ENCODE measurements at places on chromosomes 3 and 15.
A peak's percentile ranks its signal among the peaks of the same experiment; 100 is the strongest.

- no peak for DNase-seq
These were observed 36.3 kb downstream of the PXK start for GRCh38 chr3:58369038-58369437.

DNA sequence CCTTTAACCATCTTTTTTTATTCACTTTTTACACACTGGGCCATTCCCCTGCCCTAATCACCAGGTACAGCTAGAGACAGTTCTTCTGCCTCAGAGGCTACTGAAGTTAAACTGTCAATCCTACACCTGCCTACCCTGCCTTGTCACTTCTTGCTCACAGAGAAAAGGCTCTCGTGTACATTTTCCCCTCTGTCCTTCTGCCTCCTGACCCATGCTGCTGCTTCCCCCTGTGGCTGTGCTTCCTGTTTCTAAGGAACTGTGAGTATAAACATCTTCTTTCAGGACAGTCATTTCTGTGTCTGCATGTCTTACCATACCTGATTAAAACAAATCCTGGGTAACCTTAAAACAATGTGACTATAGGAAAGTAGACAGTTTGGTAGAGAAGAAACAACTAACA is 236.4 kb upstream of the MRPL3 start:
- DNase-seq = no peak

- DNase-seq = no peak
These were observed 164.6 kb upstream of the LINGO1 start for GRCh38 chr15:77797270-77797669.

- no peak for DNase-seq
These were observed 116.0 kb upstream of the MRPS22 start for GRCh38 chr3:139227827-139228226.

DNA sequence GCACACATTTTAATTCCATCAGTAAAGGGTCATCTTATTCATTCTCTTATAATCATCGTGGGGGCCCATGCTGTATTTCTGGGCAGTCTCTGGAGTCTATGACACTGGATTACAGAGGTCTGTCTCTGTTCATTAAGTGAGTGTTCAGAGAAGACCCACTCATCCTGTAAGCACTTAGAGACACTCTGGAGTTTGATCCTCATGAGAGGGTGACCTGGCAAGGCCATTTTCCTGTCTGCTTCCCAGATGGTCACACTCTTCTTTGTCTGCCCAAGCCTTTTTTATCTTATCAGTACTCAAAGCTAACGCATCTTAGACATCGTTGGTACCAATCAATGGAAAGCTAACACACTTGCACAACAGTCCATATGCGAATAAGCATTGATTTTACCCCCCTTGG is 333.1 kb downstream of the RORA start:
- no peak for DNase-seq

DNA sequence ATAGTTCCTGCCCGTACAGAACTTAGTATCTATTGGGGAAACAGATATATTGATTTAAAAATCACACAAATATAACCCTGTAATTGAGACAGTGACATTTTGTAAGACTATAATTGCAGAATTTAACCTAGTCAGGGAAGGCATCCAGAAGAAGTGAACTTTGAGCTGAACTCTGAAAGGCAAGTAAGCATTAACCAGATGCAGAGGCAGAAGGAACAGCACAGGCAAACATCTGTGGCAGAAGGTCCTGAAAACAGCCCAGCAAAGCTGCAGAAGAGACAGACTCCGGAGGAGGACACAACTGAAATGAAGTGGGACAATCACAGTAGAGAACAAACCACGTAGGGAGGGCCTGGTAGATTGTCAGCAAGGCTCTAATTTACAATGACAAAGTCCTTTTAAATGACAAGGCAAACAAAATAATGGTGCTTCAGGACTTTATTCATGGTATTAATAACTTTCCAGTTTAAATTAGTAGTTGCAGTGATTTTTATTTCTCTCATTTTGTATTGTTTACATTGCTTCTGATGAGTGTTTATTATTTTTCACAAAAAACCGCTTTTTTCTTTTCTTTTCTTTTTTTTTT is 14.5 kb downstream of the BCL2A1 start:
- no peak for DNase-seq

DNA sequence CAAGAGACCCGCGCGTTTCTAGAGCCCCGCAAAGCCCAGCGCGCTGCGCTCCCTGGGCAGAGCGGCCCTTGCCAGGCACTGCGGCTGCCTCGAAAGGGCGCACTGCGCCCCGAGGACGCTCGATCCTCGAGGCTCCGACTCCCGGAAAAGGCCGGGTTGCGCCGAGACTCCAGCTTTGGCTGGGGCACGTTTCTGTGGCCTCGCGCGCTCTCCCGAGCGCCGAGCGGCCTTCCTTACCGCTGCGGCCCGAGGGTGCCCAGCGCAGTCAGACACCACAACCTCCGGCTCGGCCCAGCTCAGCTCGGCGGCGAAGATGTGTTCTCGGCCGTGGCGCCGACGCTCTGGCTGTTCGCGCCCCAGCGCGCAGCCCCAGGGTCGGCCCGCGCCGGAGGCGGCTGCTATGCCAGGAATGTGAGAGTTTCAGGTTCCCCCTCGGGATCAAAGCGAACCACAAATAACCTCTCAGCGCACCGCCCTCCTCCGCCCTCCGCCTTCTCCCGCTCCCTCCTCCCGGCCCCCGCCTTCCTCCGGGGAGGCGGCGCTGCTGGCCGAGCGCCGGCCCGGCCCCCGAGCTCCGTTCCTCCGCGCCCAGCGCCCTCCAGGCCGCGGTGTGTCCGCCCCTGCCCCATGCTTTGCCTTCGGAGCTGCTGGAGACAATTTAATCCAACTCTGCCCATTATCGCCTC is at the start of gene AMOTL2:
AMOTL2 (minus strand) TSS at position 343 of the 686 bp plus-strand sequence. CDS start 3,014 bp downstream, outside the sequence.
- no peak for DNase-seq

GRCh38 chr3:129638481-129638880 is 32.0 kb upstream of the PLXND1 start:
- DNase-seq = no peak

GRCh38 chr3:39166134-39166710 is 12.8 kb upstream of the CSRNP1 start:
- DNase-seq = no peak

GRCh38 chr15:25504307-25504706 is 65.5 kb upstream of the UBE3A start:
- DNase-seq = no peak

DNA sequence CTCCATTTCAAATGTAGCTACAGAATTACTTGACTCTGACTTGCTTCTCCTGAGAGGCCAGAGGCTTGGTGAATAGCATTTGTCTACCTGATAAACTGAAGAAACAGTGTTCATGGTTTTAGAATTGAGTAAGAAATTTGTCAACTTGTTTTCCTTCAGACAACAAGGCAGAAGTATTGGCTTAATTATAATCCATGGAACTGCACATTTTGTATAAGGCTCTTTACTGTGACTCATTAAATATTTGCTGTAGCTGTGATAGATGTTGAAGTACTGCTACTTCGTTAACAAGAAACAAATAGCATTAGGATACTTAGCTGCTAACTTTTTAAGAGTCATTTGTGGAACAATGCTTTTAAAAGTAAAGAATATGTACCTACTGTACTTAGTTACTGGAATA is 4.6 kb downstream of the UNC13C start:
- no peak for DNase-seq

DNA sequence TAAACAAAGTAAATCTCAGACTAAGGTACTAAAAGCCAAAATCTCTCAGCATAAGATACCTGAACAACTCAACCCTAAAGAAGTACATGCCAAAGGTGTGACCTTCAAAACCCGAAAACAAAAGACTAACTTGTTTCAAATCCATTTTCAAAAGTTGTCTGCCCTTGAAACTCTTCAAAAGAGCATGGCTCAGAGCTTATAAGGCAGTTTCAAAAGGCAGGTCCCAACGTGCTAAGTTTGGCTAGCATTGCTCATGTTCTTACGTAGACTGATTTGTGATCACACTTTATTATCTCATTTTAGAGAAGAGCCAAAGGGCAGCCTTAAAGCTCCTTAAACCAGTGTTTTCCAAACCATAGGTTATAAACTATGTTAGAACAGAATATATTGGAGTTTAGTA is 112.2 kb downstream of the FEZF2 start:
- DNase-seq = no peak

- DNase-seq = peak; percentile 84
These were observed 108.8 kb downstream of the KLF13 start for GRCh38 chr15:31435261-31435911.

DNA sequence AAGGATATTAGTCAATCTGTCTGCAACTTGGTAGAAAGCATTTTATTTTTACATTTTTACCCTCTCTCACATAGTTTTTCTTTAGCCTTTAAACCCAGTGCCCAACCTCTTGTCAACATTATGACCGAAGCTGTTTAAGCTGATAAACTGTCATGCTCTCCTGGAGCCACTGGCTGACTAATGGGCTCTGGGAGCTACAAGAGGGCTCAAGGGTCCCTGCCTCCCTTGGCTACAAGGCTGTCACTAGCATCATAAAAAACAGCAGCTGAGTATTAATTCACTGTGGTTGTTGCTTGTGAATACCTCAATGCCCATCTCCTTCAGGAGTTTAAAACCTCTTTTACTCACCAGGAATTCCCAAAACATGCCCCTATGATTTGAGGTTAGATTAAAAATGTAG is 237.9 kb downstream of the ZMAT3 start:
- DNase-seq = no peak

- DNase-seq = no peak
These were observed 3.0 kb upstream of the LPP start for GRCh38 chr3:188150982-188151381.

DNA sequence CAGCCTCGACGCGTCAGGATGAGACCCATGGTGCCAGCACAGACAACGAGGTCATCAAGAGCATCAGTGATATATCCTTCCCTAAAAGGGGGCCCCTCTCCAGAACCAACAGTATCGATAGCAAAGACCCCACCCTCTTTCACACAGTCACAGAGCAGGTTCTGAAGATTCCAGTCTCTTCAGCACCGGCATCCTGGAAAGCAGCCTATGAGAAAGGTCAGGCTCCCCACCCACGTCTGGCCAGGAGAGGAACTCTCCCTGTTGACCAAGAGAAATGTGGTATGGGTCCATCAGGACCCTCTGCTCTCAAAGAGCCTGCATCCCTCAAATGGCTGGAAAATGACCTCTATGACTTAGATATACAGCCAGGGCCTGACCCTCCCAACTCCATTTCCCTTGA is 11.6 kb downstream of the ANKRD34C start:
- no peak for DNase-seq

DNA sequence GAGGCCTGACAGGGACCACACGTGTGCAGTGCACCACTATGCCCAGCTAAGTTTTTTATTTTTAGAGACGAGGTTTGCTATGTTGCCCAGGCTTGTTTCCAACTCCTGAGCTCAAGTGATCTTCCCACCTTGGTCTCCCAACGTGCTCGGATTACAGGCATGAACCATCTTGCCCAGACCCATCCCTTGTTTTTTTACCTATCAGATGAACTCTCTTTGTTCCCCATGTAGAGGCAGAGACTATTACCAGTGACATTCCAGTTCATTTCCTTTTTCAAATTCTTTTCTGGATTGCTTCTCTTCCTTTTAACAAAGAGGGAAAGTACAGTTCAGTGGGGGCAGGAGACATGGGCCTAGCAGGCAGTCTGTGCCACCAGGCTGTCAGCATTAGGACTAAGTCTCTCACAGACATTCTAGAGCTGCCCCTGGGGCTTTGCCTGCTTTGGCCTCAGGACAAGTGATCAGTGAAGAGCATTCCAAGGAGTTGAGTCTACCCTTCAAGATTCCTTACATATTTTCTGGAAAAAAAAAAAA is 103.5 kb upstream of the SLC7A14 start:
- DNase-seq = no peak

DNA sequence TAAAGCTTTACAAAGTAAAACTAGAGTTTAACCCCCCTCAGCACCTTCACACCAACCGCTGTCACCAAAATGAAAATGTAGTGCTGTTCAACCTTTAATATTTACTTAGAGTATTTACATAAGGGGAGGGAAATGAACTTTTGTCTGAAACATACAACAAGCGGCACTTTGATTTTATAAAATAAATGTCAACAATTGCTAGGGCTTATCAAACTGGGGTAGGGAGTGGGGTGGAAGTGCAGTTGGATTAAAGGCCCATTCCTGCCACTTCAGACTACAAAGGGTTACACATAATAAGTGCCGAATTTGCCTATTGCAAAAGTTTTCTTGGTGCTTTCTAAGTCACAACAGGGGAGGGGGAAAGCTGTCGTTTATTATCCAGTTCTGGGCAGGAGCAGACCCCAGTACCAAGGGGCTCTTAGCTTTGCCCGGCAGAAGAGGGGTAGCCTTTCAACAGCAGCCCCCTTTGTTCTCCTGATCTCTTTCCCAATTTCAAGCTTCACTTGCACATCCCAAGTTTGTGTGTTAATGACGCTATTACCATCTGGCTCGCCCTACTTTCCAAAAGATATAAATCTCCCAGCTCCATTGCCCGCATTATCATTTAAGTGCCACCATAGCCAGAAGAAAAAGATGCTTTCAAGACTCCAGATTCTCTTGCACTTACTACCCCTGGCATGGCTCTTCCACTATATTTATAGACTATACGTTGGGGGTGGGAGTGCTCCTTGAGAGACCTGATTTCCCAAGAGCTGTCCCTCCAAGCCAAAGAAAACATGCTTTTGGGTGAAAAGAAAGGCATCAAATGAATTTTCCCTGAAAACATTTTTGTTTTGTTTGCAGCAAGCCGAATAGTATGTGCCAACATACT is 17.0 kb downstream of the SOX2 start:
- no peak for DNase-seq

- no peak for DNase-seq
These were observed 101.0 kb downstream of the OSBPL10 start for GRCh38 chr3:31880020-31880419.

DNA sequence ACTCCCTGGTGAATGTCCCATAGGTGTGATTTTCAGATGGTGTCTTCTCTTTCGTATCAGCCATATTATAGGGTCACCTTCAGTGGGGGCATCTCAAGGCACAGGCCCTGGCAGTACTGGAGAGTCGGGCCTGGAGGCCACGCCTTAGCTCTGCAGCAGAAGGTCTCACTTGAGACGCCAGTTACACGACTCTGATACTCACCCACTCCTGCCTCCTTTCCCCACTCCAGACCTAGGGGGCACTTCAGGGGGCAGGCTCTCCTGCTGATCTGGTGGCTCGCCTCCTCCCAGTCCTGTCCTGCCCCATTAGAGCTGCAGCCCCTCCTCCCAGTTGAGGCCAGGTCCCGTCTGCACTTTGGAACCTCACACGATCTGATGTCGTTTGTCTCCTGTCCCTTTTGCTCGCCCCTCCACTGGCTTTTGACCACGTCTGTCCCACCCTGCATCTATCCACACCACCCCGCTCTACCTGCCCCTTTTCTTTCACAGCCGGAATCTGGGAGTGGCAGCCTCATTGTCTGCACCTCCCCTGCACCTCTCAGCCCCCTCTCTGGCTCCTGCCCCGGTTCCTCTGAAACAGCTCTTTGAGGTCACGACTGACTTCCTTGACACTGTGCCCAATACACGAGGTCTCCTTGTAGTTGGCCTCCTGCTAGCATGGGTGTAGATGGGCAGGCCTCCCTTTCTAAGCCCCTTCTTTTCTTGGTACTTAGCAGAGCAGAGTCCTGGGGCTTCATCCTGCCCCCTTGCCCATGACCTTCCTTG is 181.9 kb downstream of the NSMCE3 start:
- no peak for DNase-seq

Measured in CD4-positive, alpha-beta T cell treated with Interleukin-1 beta for 1 hour (primary cell).